ENCODE measurements at places on chromosomes 2 and 18.
A peak's percentile ranks its signal among the peaks of the same experiment; 100 is the strongest.

DNA sequence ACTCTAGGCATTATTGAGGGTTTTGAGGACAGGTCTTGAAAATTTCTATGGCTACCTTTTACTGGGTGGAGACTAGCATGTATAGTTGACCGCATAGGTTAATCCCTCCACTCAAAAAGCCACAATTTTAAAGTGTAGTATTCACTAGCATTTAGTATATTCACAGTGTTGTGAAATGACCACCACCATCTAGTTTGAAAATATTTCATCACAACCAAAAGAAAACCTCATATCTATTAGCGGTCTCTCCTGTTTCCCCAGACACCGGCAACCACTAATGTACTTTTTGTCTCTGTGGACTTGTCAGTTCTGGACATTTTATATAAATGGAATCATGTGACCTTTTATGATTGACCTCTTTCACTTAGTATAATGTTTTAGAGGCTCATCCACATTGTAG lies 53.9 kb downstream of the MSH2 start:
- DNase-seq: no peak

- no peak for DNase-seq
Measured at GRCh38 chr18:48711651-48712486, 173.0 kb downstream of the CTIF start.

- DNase-seq: peak; percentile 26
Measured at GRCh38 chr2:153519257-153519875, 40.8 kb upstream of the RPRM start.

DNA sequence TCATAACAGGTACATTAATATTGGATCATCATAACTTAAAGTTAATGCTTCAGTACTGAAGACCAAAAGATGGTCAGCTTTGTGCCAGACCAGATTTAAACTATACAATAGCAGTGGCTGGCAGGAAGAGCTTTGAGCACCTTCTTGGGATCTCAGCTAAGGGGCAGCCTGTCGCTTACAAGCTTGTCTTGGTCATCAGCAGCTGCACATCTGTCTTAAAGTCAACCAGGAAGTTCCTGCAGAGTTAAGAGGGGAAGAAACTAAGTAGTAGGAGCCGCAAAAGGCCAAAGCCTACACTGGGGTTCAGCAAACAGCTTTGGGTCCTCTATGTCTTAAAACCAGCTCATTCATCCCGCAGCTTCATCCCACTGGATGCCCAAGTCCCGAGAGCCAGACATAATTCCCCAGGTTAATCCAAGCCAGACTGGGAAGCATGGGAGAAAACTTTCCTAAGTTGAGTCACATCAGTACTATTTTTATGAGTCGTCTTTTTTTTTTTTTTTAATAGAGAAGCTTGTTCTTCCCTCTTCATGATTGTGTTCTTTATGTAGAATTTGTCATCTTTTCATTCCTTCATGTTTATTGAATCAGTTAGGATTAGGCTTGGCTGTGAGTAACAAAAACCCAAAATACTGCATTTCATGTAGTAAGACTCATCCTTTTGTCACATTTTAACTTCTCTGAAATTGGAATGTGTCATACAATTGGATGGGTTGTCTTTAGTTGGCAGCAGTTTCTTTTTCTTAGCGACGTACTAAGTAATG lies 59.3 kb downstream of the SERTAD2 start:
- no peak for DNase-seq

- DNase-seq: no peak
Measured at GRCh38 chr2:70784320-70784719, 6.1 kb downstream of the FIGLA start.

- no peak for DNase-seq
Measured at GRCh38 chr2:165587335-165587938, 117.9 kb downstream of the CSRNP3 start.

GRCh38 chr2:120729406-120730399 lies 6.0 kb upstream of the GLI2 start:
- no peak for DNase-seq

DNA sequence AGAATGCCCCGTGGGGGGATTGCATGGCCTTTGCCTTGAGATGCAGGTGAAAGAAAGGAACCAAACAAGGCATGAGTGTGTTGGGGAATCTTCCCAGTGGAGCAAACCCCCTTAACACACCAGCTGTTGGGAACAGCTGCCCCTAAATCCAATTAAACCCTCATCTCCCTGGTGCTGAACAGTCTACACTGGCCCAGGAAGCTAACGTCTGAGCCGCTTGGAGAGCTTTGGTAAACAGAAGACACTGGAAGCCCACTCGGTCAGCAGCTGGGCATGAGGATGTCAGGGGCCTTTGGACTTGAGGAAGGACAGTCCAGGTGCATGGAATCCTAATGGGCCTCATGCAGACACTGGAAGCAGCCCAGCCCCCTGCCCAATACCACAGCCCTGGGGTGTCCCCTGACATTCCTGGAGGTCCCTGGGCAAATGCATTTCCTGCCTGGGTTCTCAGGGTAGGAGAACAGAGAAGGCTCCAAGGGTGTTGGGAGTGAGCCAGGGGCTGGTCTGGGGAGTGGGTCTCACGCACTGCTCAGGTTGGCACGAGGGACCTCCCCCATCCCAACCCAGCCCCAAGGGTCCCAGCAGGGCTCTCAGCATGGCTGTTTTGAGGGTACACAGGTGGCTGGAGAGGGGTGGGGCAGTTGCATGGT lies 37.7 kb downstream of the GBX2 start:
- no peak for DNase-seq

DNA sequence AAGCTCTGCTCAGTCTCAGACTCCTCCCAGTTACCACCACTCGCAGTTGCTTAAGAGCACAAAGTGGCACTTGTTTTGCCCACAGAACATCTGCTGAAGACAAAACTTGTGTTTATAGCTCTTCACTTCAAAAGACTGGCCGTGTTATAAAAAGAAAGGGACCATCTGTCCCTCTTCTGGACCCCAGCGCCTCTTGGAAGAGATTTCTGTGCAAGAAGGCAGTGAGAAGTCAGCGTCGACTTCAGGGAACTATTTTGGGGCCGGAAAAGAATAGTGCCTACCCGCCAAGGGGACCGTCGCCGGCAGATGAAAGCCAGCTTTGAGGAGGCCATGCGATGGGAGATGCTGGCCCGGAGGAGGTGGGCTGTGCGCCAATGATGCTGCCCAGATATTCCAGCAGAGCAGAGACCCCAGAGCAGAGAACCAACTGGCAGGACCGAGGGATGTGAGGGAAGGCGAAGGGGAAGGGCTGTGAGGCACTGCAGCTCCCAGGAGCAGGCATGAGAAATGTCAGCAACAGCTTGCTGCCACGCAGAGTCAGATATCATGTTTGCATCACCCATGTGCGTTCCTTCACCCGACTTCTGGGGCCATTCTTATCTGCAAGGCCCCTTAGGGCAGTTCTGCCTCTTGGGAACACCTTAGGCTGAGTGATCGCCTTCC lies 270.9 kb downstream of the ATAD2B start:
- DNase-seq: no peak

GRCh38 chr2:215937190-215937589 lies 76.2 kb downstream of the MREG start:
- no peak for DNase-seq

- DNase-seq: no peak
Measured at GRCh38 chr2:19733951-19734425, 167.8 kb downstream of the TTC32 start.

DNA sequence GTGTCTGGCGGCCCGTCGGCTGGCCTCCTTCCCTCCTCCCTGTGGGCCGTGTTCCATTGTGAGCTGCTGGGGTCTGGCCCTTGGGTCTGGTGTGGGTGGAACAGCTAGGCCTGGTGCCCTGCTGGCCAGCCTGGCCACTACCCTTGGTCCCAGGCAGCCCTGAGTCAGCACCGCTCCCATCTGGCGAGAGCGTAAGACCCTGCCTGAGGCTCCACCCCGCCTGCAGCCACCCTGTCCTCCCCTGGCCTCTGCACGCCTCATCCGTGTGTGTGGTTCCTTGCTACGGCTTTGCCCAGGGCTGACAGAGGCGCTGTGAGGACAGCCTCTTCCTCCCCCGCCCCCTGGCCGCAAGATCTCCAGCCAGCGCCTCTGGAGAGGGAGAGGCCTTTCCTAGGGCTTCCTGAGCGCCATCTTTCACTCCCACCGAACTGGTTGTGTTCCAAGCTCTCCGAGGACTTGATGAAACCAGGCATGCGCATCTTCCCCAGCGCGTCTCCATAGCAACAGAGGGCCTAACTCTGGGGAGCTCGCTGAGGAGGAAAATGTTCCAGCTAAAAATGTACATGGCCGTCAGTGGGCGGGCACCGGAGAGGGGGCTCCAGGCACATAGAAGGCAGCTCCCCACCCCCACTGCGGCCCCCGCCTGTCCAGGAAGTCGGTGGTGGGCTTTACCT lies 83.0 kb downstream of the STPG4 start:
- DNase-seq: no peak

DNA sequence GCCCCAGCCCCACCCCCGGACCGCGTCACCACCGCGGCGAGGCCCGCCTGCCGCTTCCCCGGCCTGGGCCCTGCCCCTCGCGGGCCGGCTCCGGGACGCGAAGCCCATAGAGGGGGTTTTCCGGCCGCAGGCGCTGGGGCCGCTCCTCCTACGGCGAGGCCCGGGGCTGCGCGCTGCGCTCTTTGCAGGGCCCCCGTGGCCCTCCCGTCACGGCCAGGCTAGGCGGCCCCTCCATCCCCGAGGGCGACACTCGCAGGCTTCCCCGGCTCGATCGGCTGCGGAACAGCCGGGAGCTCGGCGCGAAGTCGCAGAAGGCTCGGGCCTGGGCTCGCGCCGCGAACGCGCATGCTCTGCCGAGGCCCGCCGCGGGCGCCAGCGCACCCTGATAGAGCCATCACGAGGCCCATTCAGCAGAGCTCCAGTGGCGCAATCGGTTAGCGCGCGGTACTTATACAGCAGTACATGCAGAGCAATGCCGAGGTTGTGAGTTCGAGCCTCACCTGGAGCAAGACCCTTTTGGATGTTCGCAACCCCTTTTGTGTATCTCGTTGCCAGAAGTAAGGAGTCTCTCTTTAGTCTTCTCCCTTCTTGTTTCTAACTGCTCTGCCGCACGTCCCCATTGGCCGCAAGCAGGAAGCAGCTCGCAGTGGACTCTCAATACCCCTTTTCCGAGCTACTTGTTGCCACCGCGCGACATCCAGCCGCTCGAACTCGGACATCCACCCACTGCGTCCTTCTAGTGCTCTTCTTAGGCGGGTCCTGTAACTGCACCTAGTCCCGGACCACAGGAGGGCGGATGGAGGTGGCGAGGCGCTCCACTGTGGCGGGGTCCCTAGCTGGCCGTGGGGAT lies 18.0 kb upstream of the HAAO start:
- DNase-seq: peak; percentile 91

DNA sequence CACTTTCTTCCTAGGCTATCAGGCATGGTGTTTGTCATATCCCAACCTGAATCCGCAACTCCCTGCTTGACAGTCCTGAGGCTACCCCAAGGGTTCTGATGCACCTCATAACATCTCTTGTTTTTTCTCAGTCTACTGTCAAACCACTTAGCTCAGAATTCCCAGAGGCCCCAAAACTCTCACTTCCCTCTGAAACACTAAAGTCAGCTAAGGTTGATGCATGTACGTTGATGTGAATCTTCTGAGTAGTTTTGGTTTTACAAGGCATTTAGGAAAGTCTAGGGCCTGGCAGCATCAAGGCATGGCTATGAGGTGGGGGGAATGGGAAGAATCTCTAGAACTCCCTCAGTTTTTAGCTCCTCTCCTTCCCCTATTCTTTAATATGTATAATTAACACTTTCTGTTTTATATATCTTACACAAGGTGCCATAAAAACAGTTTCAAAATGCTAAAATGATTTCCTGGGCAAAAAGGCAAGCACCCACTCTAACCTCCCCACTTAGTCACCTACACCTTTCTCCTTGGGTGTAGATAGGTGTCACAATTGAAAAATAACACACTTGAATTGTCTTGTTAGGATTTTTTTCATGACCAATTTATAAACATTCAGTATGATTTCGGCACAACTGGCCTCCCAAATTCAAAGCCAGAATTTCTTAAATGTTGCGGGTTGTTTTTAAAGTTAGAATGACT lies 71.4 kb upstream of the TANK start:
- no peak for DNase-seq

GRCh38 chr2:60095903-60096302 lies 457.6 kb downstream of the BCL11A start:
- DNase-seq: no peak

GRCh38 chr2:200319548-200320337 lies 13.2 kb downstream of the SPATS2L start:
- DNase-seq: no peak

DNA sequence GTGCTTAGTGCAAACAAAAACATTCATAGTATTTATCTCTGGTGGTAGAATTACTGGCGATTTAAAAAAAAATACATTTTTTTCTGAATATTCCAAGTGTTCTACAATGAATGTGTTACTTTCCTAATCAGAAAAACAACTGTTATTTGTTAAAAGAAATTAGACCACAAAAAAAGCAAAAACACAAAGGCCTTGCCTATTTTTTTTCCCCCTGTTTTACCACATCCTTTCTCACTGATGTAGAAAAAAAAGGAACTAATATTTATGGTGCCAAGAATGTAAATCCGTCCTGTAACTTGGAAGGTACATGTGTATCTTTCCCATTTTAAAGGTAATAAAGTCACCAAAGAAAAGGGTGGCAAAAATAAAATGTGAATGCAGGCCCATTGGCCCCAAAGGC lies 28.4 kb upstream of the MGAT4A start:
- no peak for DNase-seq

GRCh38 chr2:108588070-108588668 lies 53.9 kb downstream of the LIMS1 start:
- DNase-seq: no peak

DNA sequence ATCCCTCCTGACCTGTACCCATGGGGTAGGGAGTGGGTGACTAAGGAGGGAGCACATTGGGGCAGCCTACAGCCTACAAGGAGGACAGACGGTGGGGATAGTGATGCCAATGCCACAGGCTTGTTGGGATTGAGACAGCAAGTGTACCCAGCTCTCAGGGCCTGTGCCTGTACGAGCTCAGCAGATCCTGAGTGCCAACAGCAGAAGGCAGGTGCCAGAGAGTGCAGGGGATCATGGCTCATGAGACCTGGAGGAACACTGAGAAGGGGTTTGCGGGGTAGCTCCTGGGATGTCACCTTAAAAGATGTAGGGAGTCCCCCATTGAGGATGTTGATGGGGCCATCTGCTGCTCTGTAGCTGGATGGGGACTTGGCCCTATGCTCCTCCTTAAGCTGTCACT lies 10.3 kb upstream of the SNED1 start:
- no peak for DNase-seq

DNA sequence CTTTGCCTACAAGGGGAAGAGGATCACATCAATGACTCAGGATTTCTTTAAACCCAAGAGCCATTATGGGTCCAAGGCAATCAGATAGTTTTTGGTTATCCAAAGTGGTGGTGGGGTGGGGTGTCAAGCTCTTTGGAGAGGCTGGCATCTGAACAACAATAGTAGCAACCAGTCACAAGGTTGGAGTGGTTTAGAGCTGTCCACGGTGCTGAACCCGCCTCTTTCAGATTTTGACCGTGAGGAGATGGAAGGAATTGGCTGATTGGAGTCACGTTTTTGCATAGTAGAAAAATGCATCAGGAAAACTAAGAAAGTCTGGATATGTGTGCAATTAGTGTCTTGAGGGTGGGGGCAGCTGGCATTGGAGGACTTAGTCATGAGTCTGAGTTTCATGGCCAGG lies 159.9 kb downstream of the LOXHD1 start:
- DNase-seq: no peak

- DNase-seq: peak; percentile 66
Measured at GRCh38 chr2:88016960-88017779, 823 bp upstream of the RNU2-63P start.

Data from stimulated activated naive CD4-positive, alpha-beta T cell treated with Interleukin-2 at 50 U/mL for 16 hours (primary cell).